ENCODE measurements at places on chromosomes 5 and 9.
A peak's percentile ranks its signal among the peaks of the same experiment; 100 is the strongest.

- peak within 1 kb of the TSS; percentile 93 for H3K4me3 ChIP-seq
- DNase-seq = peak; percentile 87
Measured at GRCh38 chr5:38556599-38557307, at the start of gene LIFR. LIFR (minus strand) TSS chr5:38556646; CDS start chr5:38530647, 25,999 bp downstream.

- DNase-seq = no peak
- H3K27me3 ChIP-seq = no peaks in the 10 kb centered on the region
- no peak overlapping the region for H3K27ac ChIP-seq
- no peak overlapping the region for H3K4me3 ChIP-seq
- peaks cover 17% of the 10 kb centered on the region for H3K36me3 ChIP-seq
Measured at GRCh38 chr5:112915831-112916230, 6.2 kb downstream of the REEP5 start.

- H3K36me3 ChIP-seq = no peaks in the 10 kb centered on the region
- peaks cover 47% of the 10 kb centered on the region for H3K4me1 ChIP-seq
- H3K27ac ChIP-seq = no peak overlapping the region
- no peaks in the 10 kb centered on the region for H3K27me3 ChIP-seq
- H3K4me3 ChIP-seq = no peak overlapping the region
Measured at GRCh38 chr9:91799113-91799744, 150.8 kb downstream of the ROR2 start.

DNA sequence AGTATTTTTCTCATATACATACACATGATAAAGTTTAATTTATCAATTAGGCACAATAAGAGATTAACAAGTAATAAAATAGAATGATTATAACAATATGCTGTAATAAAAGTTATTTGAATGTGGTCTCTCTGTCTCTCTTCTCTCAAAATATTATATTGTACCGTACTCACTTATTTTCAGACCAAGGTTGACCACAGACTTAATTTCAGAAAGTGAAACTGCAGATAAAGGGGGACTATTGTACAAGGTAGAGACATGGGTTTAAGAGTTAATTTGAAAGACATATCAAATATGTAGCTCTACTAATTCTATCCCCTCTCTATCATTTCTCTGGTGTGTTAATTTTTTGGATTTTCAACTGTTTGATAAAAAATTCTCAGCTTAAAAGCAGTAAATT lies 20.0 kb upstream of the C9 start:
- no peak overlapping the region for H3K27ac ChIP-seq
- H3K4me3 ChIP-seq = no peak overlapping the region
- DNase-seq = no peak
- H3K27me3 ChIP-seq = no peaks in the 10 kb centered on the region
- peaks cover 51% of the 10 kb centered on the region for H3K36me3 ChIP-seq

Data from suprapubic skin (tissue), 4 donors.